ENCODE measurements at places on chromosomes 13 and 19.

GRCh38 chr13:100773923-100774663 lies 99.5 kb upstream of the TMTC4 start:
- DNase-seq: no peak

DNA sequence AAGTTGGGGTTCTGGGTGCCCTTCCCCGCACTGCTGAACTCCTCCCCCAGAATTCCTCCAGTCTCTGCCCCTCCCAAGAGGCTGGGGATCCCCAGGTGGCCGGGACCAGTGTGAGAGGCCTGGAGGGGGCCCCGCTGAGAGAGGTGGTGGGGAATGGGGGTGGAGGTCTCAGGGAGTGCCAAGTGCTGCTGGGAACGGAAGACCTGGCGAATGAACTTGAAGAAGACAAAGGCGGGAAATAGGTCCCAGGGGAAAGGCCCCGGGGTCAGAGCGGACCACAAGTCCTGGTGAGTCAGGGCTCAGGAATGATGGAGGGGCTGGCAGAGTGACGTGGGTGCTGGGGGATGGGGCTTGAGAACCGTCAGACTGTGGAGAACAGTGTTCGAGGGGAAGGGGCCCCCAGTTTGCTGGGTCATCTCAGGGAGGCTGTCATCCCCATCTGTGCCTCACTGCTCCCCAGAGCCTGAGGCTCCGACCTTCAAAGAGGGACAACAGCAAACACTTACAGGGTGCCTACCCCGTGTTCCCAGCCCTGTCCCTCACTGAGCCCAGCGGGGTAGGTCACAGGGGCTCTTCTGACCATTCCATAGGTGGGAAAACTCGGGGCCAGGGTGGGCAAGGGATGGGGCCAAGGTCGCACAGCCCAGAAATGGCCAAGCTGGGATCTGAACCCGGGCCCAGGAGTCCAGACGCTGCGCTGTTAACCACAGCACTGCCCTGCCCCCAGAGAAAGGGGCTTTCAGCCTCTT lies 16.0 kb upstream of the SEMA6B start:
- DNase-seq: peak; percentile 87

DNA sequence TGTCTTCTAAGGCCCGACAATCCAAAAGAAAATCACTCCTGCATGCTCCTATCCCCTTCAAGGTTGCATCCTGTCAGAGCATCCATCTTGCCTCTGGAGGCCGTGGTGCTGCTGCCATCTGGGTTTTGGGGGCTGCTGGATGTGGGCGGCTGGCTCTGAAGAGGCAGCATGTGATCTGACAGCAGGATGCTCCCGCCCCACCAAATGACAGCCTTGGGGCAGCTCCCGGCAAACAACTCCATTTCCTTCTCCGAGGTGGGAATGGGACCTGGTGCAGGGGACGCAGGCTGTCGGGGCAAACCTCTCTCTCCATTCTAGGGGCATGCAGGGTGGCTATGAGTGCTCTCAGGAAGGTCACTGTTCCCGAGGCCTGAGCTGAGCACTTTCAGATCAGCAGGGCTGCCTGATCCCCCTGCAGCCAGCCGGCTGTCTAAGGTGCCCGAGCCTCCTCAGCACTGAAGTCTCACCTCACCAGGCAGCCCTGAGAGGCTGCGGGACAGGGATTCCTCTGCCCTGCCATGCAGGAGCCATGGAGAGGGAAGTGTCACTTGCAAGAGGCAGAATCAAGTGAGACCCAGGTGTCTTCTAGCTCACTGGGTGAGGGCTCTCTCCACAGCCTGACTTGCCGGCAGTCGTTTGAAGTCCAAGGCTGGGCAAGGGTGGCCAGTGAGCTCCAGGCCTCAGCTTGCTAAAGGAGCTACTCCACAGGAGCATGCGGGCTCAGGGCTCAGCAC lies 28.8 kb downstream of the TSSK6 start:
- DNase-seq: no peak

GRCh38 chr19:47407417-47407774 lies 11.9 kb downstream of the MEIS3 start:
- DNase-seq: no peak

DNA sequence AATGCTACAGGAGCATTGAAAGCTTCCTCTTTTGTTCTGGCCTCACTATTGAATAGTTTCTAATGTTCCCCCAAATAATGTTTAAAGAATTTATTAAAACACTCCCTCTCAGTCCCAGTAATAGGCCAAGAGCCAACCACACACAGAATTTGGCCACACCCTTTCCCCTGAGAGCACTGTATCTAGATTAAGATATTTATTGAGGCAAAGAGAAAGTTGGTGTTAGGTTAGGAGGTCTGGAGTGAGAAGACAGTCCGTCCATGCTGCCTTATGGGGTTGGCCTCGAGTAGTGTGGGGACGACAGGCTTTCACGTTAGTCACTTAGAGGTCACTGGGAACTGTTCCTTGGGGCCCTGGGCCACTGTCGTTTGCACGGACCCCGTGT lies 122.9 kb upstream of the RNF113B start:
- no peak for DNase-seq

DNA sequence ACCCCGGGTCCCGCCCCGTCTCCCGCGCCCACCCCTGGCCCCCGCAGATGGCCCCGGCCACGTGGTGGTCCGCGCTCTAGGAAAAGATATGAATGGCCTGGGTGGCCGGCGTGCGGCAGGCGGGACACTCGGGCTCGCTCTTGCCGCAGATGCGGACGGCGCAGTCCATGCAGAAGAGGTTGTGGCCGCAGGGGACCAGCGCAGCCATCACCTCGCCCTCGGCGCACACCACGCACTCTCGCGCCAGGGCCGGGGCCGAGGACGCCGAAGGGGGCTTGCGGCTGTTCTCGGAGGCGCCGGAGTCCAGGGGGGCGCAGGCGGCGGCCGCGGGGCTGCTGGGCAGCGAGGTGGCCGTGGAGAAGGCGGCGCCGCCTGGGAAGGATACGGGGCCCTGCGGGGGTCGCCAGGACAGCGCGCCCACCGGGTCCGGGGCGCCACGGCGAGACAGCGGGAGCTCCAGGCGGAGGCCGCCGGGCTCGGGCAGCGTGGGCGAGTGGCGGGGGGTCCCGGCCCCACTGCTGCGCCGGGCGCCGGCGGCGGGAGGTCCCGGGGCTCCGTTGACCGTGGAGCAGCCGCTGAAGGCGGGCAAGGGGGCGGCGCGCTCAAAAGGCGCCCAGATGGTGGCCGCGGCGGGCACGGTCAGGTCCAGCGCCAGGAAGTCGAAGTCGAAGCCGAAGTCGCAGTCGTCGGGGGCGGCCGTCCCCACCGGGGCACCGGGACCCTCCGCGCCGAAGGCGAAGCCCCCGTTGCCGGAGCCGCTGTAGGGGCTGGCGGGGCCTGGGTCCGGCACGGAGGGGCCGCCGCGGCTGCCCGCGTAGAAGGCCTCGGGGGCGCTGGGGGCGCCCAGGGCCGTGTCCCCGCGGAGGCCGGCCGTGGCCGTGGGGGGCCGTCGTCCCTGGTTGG lies 12.4 kb downstream of the MEX3D start:
- DNase-seq: no peak

DNA sequence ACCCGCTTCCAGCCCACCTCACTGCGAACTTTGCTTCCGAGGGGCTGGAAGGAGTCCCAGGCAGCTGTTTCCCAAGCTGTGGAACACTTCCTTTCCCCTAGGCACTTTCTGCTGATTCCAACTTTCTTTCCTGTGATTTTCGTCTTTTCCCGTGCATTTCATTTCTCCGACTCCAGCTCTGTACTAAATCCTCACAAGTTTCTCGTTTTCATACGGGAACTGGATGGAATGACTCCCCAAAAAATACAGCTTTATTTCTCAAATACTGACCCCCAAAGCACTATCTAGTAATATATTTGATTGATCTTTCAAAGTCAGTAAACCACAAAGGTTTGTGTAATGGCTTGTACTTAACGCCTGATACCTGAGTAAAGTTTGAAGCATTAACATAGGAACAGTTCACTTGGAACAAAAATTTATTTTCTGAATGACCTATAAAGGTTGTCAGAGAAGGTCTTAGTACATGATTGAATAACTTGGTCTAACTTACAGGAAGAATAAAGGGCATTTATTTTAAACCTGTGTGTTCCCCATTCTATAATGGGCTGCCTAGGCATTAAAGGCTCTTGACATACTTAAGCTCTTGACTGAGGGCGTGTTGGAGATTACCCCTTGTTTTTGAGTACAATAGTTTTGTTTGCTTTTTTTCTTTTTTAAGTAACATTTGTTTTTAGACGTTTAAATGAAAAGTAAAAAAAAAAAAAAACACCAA lies 1.3 kb upstream of the PCDH9 start:
- DNase-seq: no peak

- peak; percentile 50 for DNase-seq
These were observed 729 bp upstream of the ARID3A start for GRCh38 chr19:925087-925525.

GRCh38 chr19:275000-275399 lies 16.2 kb downstream of the PLPP2 start:
- DNase-seq: no peak

GRCh38 chr19:20661150-20661819 lies at the start of gene ZNF626:
Gene ZNF626, minus strand, starts transcription at chr19:20661571. Its CDS starts 125 bp downstream, at chr19:20661446.
- peak; percentile 32 for DNase-seq

DNA sequence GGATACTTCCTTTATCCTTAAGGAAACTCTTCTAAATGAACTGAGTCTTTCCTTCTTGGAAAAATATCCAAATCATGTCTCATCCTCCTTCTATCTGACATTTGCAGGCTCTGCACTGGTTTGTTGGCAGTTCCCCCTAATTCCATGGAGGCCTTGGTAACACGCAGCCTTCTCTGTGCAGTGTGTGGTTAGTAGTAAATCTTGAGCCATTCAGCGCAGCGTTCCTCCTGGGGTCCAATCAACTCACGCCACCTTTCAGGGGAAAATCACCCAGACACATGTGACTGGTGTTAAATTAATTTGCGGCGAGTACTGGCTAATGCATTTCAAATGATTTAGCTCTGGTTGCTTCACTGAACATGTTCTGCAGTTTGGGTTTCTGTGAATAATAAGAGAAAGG lies 21.0 kb upstream of the CBY2 start:
- no peak for DNase-seq

- DNase-seq: peak; percentile 59
These were observed 1.6 kb upstream of the KLK10 start for GRCh38 chr19:51020988-51021651.

GRCh38 chr19:49679771-49680413 lies 2.8 kb downstream of the PRMT1 start:
- no peak for DNase-seq

GRCh38 chr19:18969931-18970659 lies 29.1 kb upstream of the HOMER3 start:
- DNase-seq: no peak

DNA sequence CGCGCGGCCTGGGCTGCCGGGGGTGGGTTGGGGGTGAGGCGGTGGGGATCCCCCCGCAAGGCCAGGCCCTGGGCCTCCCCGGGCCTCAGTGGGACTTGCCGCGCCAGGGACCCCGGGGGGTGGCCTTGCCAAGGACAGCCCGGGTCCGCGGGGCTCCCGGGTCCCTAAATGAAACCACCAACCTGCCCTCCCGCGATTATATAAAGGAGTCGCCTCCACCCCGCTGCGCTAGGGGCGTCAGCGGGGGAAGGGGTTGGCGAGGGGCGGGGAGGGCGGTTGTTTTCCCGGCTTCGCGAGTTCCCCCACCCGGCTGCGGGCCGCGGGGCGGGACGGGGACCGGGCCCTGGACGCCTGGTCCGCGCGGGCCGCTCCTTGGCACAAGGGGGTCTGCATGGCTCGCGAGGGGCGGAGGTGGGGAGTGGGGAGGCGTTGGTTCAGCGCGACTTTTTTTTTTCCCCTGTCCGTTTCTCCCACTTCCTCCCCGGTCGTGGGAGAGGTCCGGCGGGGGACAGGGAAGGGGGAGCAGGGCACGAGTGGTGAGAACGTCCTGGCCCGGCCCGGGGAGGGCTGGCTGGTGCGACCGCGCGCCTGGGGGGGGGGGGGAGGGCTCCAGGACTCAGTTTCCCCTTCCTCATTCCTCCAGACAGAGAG lies 822 bp upstream of the ZBTB7A start:
- no peak for DNase-seq

- no peak for DNase-seq
These were observed 39.9 kb downstream of the WDFY2 start for GRCh38 chr13:51624207-51624606.

- DNase-seq: peak; percentile 88
These were observed 1.4 kb upstream of the RAVER1 start for GRCh38 chr19:10334588-10335351.

DNA sequence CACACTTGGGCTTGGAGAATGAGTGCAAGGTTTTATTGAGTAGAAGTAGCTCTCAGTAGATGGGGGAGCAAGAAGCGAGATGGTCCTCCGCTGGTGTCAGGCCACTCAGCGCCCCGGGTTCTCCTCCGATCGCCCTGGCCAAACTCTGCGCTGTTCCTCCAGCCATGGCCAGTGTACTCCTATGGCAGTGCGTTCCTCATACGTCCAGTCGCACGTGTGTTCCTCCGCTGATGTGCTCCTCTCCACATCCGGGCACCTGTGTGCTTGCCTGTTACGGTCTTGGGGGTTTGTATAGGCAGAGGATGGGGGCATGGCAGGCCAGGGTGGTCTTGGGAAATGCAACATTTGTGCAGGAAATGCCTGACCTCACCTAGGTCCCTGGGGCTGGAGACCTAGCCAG lies 1899.4 kb downstream of the PCDH9 start:
- no peak for DNase-seq

GRCh38 chr13:24307211-24308067 lies 1.9 kb upstream of the C1QTNF9 start:
- DNase-seq: no peak

DNA sequence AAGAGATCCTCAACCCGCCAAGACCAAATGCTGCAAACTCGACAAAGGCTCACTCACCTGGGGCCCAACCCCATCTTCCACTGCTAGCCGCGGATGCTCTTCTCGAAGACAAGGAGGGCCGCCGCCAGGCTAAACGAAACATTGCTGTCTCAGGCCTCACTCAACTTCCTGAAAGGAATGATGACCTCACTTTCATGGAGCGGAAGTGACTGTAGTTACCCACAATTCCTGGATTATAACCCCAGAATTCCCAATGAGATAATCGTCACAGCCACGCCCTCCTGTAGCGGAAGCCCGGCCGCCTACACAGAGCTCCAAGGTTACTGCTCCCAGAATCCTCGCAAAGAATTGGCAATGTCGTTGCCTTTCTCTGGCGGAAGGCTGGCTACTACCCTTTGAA lies 10.5 kb upstream of the ZNF112 start:
- DNase-seq: peak; percentile 50

DNA sequence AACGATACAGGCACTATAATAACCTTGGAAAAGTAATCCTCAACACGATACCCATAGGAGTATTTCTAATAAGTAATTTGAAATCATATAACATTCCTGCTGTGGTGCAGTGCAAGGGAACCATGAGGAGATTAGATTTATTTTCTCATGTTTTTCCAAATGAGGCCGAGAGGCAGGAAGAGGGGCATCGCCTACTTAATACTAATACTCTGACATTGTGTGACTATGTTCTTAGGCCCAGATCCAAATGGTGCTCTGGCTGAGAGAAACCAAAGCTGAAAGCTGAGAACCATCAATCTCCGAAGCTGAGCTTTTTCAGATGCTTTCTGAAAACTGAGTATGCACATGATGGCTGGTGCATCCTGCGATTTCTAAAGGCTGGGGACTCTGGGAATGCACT lies 248.0 kb upstream of the MAB21L1 start:
- no peak for DNase-seq

Data from HT1080 (cell line).